Body of pancreas (tissue), 4 donors: ENCODE measurements at places on chromosomes 13 and 19.

DNA sequence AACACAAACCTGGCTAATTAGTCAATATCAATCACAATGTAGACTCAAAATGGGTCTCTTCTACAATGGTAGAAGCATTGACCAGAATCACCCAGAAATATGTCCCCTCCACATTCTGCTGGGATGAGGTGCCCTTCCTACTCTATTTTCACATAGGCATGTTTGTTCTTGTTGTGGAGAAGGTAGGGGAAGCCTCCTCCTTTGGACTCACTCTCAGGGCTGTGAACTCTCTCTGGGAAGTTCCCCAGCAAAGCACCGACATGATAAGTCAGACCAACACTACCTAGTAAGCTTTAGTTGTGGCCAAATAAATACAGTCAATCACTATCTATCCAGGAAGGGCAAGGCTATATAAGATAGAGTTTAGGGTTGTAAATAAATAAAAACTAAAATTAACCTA, 194.5 kb upstream of the UBL3 start:
- no peak for DNase-seq

GRCh38 chr19:41376998-41377365, 649 bp downstream of the TMEM91 start:
- DNase-seq = peak; percentile 10

GRCh38 chr13:20332361-20333096, 100.4 kb upstream of the GJB6 start:
- DNase-seq = no peak

DNA sequence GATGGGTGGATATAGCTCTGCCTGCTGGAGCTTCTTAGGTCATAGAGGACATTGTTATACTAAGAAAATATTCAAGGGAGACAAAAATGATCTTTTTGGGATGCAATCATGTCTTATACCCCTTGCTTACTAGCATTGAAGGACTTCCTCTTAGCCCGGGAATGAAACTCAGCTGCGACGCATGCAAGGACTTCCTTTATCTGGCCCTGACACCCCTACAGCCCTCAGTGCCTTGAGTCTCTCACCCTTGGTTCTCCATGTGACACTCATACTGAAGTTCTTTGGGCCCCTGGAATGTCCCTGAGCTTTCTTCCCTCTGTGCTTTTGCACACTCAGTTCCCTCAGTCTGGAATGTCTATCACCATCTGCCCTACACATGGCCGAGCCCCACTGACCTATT, 72.5 kb upstream of the MTIF3 start:
- DNase-seq = no peak

- peak; percentile 54 for DNase-seq
Measured at GRCh38 chr19:49056101-49056901, 1.2 kb downstream of the CGB7 start.

GRCh38 chr19:10027158-10027997, 14.1 kb downstream of the RDH8 start:
- DNase-seq = peak; percentile 95

DNA sequence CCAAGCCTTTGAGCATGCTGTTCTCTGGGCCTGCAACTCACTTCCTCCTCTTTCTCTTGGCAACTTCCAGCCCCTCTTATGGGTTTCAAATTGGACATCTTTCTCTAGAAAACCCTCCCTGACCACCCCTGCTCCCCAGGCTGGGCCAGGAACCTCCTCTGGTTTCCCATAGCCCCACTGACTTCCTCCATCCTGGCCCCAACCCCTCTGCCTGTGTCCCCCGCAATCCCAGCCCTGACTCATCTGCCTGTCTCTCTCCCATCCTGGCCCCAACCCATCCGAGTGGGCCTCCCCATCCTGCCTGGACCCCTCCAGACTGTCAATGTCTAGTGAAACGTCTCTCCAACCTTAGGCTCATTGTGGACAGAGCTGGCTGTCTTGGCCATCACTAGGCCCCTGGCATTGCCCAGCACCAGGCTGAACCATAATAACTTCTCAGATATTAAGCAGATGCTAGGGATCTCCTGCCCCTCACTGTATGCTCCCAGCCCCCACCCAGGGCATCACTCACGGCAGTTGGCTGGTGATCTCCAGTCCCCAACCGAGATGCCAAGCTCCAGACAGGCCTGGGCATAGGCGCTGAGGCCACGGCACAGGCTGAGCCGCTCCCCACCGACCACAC, 16.8 kb downstream of the FCGBP start:
- DNase-seq = no peak

- DNase-seq = no peak
Measured at GRCh38 chr13:44487989-44488388, 88.1 kb downstream of the TSC22D1 start.

GRCh38 chr19:14577885-14578427, 4.9 kb upstream of the CLEC17A start:
- no peak for DNase-seq

DNA sequence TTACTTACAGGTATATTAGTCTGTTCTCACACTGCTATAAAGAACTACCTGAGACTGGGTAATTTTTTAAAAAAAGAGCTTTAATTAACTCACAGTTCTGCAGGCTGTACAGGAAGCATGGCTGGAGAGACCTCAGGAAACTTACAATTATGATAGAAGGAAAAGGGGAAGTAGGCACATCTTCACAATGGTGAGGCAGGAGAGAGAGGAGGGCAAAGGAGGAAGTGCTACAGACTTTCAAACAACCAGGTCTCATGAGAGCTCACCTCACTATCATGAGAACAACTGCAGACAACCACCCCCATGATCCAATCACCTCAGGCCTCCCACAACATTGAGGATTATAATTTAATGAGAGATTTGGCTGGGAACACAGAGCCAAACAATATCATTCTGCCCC, 511.7 kb downstream of the SLITRK6 start:
- DNase-seq = no peak

GRCh38 chr13:38045278-38046048, 175.9 kb upstream of the TRPC4 start:
- no peak for DNase-seq

DNA sequence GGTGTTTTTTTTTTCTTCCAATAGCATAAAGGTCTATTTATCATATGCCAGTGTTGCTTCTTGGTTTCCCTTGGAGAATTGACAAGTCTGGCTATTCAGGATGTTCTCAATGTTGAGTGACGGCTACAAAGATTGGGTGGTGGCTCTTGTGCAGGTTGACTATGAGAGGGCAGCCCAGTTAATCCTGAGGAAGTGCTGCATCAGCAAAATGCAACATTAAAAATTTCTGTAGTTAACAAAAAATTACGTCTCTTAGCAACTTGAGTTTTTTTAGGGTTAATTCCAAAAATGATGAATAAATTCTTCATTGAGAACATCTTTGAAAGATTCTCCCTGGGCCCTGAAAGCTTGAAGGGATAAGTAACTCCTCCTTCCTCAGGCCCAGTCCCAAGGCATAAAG, 147.1 kb downstream of the B3GLCT start:
- no peak for DNase-seq

- DNase-seq = no peak
Measured at GRCh38 chr19:33784432-33784831, 12.2 kb upstream of the KCTD15 start.

GRCh38 chr13:50123515-50123861, 108.2 kb downstream of the KCNRG start:
- DNase-seq = no peak

- no peak for DNase-seq
Measured at GRCh38 chr13:76516013-76516412, 370.2 kb downstream of the KCTD12 start.

DNA sequence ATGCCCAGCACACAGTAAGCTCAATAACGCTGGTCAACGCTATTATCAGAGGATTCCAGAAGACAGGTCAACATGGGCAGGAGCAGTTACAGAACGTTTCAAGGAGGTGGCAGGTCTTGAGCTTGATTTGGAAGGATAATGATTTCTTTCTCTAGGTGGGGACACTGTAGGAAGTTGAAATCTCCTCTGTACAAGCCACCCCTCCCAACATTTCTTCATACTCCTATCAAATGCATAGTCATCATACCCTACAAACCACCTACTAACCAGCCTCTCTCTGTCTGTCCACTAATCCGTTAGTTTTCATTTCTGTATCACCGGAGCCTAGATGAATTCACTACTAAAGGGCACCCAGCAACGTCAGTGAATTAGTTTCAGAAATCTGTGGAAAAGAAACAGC, 1.3 kb downstream of the ATP7B start:
- DNase-seq = no peak

- peak; percentile 78 for DNase-seq
Measured at GRCh38 chr19:289651-290371, 1.4 kb downstream of the PLPP2 start.

DNA sequence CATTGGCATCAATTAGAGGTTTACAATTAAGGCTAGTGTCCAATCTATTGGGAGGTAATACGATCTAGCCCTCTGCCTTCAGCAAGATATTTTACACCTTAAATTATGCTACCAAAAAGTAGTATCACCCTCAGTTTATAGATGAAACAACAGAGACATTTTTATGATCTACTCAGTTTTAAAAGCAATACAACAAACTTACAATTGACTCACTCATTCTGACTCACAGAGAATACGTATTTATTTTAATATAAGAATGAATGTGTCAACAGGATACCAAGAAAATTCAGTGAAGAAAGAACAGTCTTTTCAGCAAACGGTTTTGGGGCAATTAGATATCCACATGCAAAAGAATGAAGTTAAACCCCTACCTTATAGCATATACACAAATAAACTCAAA, 32.5 kb upstream of the STARD13 start:
- DNase-seq = no peak

DNA sequence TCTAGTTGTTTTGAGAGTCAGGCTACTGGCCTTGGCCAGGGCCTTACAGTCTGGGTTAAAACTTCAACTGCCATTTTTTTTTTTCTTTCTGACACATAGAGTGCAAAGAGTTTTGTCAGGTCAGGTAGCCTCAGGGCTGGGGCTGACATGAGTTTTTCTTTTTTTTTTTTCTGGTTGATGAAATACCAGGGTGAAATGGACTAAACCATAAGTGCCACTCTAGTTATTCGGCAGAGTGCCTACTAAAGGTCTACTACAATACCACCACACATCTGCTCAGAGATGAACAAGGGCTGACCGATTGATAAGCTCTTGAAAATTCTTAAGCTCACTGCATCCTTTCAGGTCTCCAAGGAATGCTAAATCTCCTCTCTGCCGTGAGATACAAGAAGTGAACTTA, 4.4 kb upstream of the ZNF320 start:
- DNase-seq = no peak

DNA sequence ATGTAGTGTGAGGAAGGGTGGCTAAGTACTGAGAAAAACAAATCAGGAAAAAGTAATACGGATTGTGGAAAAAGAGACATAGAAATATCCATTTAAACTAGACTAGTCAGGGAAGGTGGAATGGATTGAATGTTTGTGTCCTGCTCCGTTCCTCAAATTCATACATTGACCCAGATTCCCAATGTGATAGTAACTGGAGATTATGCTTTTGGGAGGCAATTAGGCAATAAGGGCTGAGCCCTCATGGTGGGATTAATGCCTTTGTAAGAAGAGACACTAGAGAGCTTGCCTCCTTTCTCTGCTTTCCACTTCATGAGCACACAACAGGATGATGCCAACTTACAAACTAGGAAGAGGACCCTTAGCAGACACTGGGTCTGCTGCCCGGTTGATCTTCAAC, 765.2 kb upstream of the GPC6 start:
- DNase-seq = no peak

- DNase-seq = peak; percentile 47
Measured at GRCh38 chr19:4969772-4970531, 1.0 kb downstream of the KDM4B start.

DNA sequence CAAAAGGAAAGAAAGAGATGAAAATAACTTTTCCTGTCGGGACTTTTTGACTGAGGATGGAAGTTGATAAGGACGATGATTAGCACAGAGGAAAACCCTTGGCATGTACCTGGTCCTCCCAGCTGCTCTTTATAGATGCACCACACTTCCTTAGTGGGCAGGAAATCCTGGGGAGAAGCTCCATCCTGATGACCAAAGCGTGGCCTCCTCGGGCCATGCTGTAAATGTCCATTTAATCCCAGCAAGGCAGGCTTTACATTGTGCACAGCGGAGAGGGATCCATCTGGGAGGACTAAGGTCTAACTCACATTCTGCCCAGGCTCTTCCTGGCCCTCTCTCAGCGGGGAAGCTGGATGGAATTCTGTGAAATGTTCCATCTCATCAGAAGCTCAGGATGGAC, 113.5 kb downstream of the COL4A2 start:
- no peak for DNase-seq

DNA sequence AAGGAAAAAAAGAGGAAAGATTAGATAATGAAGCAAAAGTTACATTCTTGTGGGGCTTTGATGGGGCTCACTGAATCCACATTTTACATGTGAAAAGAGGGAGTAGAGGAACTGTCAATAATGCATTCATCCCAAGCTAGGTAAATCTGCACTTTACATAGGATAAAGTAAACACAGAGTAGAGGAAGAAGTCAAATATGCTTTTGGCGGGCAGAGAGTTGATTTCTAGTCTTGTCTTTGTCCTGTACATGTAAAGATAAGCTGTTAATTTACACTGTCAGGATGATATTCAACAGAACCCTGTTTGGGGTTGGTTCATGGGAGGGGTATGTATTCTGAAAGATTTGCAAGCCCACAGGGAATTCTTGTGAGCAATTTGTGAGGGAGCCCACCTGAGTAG, 18.0 kb upstream of the TNFRSF19 start:
- no peak for DNase-seq

DNA sequence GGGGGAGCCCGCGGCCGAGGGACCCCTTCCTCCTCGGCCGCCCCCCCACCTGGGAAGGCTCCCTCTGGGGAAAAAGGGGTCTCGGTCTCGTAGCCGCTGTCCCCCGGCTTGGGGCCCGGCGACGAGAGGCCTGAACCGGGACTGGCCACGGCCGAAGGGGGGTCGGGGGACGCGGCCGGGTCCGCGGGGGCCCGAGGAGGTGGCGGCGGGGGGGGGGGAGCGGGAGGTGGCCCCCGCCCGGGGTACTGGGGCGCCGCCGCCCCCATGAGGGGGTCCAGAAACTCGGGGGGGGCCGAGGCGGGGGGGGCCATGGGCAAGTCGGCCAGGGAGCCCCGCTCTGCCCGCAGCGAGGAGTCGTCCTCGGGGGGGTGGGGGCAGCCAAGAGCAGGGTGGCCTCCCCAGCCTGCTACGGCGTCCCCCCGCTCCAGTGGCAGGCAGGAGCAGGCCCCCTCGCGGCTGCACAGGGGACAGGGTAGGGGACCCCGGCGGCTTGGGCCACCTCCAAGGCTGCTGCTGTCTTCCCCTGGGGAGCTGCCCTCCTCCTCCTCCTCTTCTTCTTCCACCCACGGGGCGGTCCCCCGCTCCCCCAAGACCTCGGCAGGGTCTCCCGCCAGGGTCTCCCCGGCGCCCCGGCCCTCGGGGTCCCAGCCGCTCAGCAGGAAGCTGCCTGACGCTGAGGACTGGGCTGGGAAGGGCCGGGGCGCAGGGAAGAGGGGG, 12.9 kb downstream of the LMTK3 start:
- no peak for DNase-seq

GRCh38 chr13:63901630-63902029, 2486.0 kb upstream of the PCDH20 start:
- DNase-seq = no peak

DNA sequence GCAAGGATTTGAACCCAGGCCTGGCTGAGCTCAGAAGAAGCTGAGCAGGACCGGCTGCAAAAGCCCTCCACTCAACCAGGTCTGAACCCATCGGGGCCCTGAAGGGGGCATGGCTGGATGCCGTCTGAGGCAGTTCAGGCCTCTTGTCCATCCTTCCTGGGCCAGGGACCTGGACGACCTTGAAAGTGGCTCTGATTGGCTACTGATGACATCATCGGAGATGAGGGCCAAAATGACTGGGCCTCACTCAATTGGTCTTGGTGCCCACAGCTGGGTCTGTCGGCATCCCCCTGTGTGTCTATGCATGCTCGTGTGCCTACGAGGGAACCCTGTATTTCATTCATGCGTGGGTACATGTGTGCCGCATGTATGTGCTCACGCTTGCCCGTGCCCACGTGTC, 71.8 kb downstream of the PTPRS start:
- DNase-seq = no peak
